Common myeloid progenitor, CD34-positive (primary cell): ENCODE measurements at places on chromosomes 5 and 9.
A peak's percentile ranks its signal among the peaks of the same experiment; 100 is the strongest.

DNA sequence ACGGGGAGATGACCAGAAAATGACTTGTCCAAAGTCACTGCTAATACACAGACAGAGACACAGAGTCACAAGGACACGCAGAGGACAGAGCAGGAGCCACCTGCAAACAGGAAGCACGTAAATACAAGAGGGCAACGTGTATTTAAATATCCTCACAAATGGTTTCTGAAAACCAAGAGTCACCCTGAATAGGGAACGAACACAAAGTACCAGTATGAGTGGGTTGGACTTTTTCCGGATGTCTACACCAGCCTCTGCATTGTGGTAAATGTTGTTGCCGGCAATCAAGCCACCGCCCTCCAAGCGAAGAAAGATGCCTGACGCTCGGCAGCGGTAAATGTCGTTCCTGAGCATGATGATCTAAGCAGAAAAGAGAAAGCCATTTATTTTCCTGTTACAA, 44.5 kb downstream of the FBXO10 start:
- no peak for DNase-seq

DNA sequence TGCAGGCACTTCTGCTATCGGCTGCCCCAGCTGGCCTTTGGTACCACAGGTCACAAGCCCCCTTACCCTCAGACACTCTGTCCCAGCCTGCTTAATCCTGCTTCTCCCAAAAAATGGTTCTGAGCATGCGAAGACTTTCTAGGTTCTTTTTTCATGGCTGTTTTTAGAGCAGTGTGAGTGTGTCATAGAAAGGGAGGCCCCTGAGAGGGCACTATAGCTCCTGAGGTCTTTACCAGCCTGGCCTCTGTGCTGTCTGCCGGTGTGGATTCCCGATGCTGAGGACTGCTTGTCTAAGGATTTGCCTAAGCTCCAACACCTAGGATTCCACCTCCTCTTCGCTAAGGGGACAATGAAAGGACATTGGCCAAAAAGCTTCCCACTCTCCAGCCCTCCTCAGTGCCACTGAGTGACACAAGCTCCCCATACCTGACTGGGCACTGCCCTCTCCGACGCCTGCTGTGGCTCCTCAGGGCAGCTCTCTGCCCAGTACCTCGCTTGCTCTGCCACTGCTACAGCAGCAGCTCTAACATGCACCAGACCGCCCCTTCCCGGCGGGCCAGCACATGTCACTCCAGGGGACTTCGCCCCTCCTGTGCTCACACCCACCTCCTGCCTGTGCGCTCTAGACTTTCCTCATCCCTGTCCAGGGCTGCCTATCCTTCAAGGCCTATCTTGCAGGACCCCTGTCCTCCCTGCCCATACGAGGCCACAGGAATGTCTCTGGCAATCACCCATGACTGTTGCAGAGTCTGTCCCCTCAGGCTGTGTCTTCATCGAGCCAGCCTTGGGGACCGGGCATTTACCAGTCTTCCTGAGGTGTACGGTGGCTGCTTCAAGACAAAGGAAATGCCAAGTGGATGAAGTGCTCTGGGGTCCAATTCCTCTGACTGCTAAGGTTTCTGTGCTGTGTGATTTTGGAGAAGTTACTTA, 21.0 kb downstream of the MACROH2A1 start:
- no peak for DNase-seq

- no peak for DNase-seq
Measured at GRCh38 chr5:92543201-92543600, 1037.8 kb downstream of the NR2F1-AS1 start.

DNA sequence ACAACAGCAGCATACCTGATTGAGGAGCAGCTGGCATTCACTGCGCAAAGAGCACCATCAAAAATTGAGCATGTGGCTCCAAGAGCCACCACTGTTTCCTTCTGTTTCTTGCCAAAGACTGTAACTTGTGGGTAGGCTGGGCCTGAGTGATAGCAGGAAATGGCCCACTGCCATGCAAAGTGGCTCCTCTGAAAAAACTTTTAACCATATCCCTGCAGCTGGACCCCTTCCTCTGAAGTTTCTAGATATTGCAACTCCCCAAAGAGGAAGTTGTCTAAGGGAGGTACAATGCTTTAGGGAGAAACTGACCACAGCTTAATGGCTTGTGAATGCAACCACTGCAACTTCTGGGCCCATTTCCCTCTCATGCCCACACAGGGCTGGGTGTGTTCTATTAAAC, 355.4 kb upstream of the PDE4D start:
- DNase-seq = peak; percentile 97

- no peak for DNase-seq
Measured at GRCh38 chr5:101989659-101990058, 306.4 kb downstream of the SLCO4C1 start.

GRCh38 chr5:154523709-154524108, 45.7 kb upstream of the HAND1 start:
- DNase-seq = no peak
